PC-9 (cell line): ENCODE measurements at places on chromosomes 1 and 21. TPM values are rescaled to one million over a fixed set of nuclear protein-coding genes. Genes with fewer than 3 reads are reported as not detected.

GRCh38 chr1:87598429-87598828 lies 269.7 kb downstream of the LMO4 start:
- no peak for DNase-seq

- no peak for DNase-seq
Measured at GRCh38 chr1:148372731-148373130, 110.4 kb downstream of the PPIAL4G start.

DNA sequence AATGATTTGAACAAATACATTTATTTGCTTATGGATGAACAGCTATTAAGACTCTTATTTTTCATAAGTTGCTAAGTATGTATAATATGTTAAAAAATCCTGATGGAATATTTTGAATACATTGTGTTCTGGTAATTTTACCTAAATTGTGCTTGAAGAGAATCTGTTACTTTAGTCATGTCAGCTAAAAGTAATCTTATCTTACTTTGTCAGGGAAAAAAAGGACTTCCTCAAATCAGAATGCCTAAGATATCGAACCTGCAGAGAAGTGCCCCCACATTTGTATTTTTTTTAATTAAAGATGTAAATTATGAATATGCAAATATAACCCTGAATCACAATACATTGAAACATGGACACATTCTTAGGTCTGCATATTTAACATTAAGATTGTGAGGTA lies 1331.7 kb downstream of the MRPL39 start:
- no peak for DNase-seq

DNA sequence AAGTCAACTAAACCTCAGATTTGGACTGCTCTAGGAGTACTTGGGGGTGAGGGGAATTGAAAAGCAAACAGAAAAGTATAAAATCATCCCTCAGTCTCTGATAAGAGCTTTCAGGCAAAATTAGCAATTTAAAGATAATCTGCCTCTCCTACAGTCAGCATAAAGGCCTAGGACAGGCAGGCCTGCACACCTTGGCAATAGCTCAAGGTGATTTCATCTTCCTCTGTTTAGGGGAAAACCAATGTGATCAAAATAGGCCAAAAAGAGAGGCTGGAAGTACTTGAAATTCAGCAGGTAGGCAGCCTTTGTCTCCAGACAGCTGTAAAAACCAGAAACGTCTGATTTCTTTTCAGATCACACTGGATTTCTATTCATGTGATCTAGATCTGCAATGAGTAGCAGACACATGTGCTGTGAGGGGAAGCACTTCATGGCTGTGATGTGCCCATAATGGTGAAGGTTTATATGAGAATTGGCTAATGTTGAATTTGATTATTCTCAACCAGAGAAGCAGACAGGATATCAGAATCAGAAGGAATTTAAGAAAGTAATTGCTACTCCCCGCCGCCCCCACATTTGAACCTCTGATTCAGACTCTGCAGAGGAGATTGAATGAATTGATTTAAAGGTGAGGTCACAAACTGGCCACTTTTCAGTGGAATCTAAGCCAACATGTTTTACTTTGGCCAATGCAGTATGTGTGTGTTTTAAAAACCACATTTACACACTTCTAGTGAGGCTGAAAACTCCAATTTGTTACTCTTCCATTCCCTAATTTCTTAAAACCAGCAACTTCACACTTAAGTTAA lies 45.8 kb upstream of the DNASE2B start:
- DNase-seq: no peak

ST6GALNAC5 gene
- 0.24 and 0.85 TPM in 2 replicates for total RNA-seq
